8988T (cell line): ENCODE measurements at places on chromosomes 6 and 20.

DNA sequence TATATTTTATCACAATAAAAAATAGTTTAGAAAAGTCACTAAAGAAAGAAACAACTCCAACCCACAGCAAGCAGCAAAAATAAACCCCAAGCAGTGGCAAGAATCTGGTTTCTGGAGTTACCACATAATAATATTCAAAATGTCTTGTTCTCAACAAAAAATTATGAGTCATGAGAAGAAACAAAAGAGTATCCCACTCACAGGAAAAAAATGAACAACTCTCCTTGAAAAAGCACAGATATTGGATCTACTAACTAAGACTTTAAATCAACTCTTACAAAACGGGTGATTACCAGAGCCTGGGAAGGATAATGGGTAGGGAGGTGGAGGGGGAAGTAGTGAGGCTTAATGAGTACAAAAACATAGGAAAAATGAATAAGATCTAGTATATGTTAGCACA, 425.6 kb downstream of the PLCB1 start:
- no peak for DNase-seq

- DNase-seq: no peak
These were observed 7.0 kb downstream of the BEND3 start for GRCh38 chr6:107108201-107108890.

- DNase-seq: no peak
These were observed 290.0 kb downstream of the PTPRK start for GRCh38 chr6:128230267-128230989.

GRCh38 chr6:34273242-34273805, 24.5 kb upstream of the SMIM29 start:
- DNase-seq: no peak
